ENCODE measurements at places on chromosomes 1 and 21.

DNA sequence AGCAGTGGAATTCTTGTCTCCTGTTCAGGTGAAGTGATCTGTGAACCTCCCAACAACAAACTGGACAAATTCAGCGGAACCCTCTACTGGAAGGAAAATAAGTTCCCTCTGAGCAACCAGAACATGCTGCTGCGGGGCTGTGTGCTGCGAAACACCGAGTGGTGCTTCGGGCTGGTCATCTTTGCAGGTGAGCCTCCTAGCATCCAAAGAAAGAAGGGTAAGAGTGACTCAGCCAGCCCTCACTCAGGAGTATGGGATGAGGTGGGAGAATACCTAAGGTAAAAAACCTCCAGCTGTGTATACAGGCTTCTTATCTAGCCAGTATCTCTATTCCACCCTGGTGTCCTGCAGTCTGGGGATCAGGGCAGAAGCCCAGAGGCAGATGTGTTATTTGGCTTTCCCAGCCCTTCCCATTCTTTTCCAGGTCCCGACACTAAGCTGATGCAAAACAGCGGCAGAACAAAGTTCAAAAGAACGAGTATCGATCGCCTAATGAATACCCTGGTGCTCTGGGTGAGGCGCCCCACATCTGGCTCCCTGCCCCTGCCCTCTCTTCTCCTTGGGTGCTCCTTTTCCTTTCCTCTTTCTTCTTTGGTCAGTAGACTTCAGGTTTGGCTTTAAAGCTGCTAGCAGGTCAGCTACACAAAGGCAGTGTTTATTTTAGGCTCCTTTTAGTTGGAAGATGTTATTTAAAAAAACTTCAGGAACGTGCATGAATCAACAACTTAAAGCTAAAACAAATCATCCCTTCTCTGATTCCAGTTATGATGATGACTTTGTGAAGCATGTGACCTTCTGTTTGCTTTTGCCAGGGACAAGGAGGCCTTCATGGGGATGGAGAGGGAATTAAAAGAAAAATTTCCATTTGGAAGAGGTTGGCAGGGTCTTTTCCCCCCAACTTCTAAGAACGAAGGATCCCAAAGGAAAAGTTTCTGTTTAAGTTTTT, 9.0 kb downstream of the ATP8B2 start:
- no peak for DNase-seq

- DNase-seq = no peak
Measured at GRCh38 chr1:10378081-10378841, 20.6 kb upstream of the PGD start.

- peak; percentile 46 for DNase-seq
Measured at GRCh38 chr1:64268653-64269557, 65.5 kb downstream of the UBE2U start.

- no peak for DNase-seq
Measured at GRCh38 chr1:57036641-57037579, 71.1 kb upstream of the C8B start.

- no peak for DNase-seq
Measured at GRCh38 chr1:169005776-169006175, 100.7 kb upstream of the ATP1B1 start.

DNA sequence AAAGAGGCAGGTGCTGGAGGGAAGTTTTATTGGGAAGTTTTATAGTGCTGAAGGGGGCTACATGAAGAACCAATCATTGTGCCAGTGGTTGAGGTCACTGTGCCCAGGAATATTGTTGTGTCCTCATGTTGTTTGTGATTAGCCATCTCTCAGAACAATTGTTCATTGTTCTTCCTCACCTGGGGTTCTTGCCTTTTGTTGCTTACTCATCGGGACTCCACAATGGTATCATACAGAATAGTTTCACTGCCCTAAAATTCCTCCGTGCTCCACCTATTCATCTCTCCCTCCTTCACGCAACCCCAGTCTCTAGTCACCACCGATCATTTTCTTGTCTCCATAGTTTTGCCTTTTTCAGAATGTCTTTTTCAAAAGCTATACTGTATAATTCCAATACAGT, 38.9 kb upstream of the CDC14A start:
- no peak for DNase-seq

- DNase-seq = no peak
Measured at GRCh38 chr1:174337000-174337681, 110.6 kb upstream of the GPR52 start.

DNA sequence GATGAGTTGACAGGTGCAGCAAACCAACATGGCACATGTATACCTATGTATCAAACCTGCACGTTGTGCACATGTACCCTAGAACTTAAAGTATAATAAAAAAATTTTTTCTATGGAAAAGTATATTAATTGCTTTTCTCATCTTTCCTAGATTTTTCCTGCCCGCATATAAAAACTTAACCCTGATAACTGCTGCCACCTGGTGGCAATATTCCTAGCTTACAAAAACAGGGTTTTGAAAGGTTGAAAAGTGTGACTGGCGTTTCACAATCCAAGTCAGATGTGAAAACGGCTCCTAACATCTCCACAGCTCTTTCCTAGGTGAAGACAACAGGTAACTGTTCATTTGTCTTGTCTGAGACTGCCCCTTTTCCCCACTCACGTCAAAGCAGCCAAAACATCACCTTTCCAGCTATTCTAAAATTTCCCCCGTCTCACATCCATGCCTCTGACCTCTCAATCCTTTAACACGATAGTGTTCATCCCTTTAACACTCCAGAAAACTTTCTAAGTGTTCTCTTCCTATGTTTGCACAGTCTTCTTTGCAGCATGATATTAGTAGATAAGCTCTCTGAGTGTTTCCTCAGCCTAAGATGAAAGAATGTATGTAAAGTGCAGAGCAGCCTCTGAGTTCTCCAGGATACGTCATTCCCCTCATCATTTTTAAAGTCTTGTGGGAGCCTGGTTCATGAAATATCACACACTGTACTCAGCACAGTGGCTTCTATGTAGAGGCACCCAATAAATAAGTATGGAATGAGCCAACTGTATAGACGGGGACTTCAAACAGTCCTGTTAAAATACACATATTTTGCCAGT, 27.5 kb downstream of the OVGP1 start:
- DNase-seq = peak; percentile 39

DNA sequence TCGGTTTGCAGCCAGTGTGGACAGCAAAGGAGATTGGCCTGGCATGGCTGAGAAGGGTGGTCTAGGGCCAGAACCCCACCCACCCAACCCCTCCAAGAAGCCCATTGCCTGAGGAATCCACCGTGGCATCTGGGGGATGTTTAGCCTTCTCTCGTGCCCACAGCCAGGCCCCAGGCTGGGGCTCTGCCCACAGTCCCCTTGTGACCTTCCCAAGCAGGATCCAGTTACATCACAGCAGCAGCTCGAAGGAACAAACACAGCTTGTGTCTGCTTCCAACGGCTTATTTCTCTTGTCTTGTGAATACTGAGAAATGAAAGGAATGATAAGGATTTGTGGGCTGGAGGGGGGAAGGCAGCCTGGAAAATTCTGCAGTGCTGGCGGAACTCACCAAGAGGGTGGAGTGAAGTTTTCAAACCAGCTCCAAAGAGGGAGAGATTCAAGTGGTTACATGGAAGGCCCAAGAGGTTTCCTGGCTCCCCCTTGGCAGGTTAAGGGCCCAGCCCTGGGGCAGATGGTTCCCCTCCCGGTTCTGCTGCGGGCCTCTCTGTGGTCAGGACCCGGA, 61.6 kb downstream of the DHRS3 start:
- no peak for DNase-seq

- DNase-seq = no peak
Measured at GRCh38 chr1:11794446-11795237, 11.1 kb downstream of the MTHFR start.

DNA sequence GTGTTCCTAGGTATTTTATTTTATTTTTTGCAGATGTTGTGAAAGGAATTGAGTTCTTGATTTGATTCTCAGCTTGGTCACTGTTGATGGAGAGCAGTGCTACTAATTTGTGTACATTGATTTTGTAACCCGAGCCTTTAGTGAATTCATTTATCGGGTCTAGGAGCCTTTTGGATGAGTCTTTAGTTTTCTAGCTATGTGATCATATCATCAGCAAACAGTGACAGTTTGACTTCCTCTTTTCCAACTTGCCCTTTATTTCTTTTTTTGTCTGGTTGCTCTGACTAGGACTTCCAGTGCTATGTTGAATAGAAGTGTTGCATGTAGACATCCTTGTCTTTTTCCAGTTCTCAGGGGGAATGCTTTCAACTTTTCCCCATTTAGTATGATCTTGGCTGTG, 138.9 kb downstream of the LHX8 start:
- DNase-seq = no peak
